ENCODE measurements at places on chromosomes 1 and 21.

DNA sequence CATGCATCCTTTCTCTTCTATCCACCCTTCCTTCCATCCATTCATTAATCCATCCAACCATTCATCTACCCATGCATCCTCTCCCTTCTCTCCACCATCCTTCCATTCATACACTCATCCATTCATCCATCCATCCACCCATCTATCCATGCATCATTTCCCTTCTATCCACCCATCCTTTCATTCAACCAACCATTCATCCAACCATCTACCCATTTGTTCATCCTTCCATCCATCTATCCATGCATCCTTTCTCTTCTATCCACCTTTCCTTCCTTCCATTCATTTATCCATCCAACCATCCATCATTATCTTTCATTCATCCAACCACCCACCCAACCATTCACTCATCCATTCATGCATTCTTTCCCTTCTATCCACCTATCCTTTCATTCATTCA lies 188.4 kb downstream of the NPHP4 start:
- no peak for DNase-seq

- DNase-seq = no peak
Observed at GRCh38 chr1:236297161-236297560, 15.4 kb upstream of the ERO1B start.

DNA sequence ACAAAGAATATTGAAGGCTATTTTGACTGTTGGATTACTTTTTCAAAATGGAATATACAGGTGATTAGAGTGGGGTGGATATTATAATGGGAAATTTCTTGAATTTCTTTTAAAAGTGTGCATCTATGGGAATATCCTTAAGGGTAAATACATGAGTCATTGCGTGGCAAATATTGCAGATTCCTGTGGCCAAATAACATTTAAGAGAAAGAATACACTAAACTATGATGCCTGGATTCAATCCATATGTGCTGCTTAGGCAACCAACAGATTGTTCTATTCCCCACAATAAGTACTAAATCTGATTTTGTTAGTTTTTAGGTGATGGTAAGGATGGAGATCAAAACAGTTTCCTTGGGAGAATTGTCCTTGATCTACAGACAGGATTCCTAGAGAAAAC lies 119.5 kb downstream of the HMCN1 start:
- no peak for DNase-seq

DNA sequence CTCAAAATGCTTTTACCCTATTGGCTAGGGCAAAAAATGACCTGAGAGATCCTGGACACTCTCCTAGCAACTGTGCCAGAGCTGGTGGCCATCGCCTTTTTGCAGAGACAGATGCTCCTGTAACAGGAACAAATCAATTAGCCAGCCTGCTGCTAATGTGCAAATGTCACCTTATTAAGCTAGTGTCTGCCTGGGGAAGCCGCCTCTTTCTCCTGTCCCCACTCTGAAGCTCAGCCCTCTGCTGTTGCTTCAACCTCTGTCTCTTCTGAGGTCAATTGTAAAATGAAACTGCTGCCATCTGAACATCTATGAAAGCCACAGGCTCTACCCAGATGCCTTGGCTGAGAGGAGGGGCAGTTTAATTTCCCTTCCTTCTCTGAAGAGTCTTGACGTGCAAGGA lies 85.5 kb upstream of the CACNA1E start:
- no peak for DNase-seq

GRCh38 chr1:209643285-209644020 lies 8.8 kb downstream of the LAMB3 start:
- no peak for DNase-seq

- no peak for DNase-seq
Observed at GRCh38 chr1:6435129-6435528, 10.6 kb downstream of the ESPN start.

- DNase-seq = no peak
Observed at GRCh38 chr1:39825432-39825941, 36.8 kb upstream of the BMP8B start.

GRCh38 chr1:55400508-55400907 lies 185.3 kb upstream of the USP24 start:
- no peak for DNase-seq

DNA sequence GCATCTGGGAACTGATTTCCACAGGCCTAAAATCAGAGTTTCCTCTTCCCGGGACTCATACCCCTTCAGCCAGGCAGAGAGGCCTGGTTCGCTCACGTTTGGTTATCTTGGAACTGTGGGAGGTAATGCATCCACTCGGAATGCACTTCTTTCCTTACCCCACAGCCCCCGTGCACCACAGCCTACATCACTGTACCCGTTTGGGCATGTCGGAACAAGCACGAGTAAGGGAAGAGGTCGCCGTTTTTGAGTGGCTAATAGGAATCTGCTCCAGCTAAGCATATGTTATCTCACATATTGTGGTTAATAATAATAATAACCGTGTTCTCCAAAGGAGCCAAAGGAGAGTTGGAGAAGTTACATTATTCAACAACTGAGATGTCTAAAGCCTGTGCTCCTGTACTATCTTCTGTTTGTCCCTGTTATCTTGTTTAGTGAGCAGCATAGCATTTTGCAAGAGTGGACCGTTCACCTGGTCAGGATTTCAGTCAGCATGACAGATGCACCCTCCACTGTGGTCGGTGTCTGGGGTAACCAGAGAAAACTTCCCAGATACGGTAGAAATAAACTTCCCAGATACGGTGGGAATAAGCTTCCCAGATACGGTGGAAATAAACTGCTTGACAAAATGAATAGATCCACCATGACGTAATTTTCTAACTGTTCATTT lies 198.6 kb downstream of the SDCCAG8 start:
- no peak for DNase-seq

DNA sequence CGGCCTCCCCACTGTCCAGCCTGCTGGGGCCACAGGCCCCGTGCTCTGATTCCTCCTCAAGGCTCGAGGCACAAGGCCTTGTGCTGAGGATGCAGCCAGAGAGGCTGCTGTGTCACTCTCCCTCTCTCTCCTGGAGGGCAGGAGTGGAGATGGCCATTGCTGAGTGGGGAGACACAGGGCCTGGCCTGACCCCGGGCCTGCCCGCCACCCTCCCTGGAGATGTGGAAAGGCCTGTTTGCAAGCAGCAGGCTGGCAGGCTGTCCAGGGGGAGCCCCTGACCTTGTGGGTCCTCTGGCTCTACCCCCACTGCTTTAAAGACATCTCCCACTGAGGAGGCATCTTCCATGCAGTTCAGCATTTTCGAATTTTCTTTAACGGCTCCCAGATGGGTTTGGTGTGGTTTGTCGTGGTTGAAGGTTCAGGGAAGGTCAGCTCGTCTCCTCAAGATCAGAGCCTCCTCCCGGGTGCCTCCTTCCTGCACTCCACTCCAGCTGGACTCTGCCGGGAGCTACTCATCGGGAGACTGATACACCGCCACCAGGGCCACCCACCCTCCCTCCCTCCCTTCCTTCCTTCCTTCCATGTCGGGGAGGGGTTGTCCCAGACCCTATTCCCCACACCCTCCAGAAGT lies 69.1 kb downstream of the SPSB1 start:
- no peak for DNase-seq

DNA sequence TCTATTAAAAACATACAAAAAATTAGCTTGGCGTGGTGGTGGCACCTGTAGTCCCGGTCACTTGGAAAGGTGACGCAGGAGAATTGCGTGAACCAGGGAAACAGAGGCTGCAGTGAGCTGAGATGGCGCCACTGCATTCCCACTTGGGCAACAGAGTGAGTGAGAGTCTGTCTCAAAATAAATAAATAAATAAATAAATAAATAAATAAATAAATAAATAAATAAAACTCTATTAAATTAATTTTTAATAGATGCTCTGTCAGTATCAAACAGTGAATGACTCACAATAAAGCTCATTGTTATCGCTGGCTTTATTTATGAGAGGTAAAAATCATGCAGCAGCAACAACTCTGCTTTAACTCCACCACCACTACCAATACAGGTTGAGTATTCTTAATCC lies 72.8 kb downstream of the ABL2 start:
- DNase-seq = no peak

GRCh38 chr1:156502391-156502893 lies 1.9 kb upstream of the MEF2D start:
- no peak for DNase-seq

DNA sequence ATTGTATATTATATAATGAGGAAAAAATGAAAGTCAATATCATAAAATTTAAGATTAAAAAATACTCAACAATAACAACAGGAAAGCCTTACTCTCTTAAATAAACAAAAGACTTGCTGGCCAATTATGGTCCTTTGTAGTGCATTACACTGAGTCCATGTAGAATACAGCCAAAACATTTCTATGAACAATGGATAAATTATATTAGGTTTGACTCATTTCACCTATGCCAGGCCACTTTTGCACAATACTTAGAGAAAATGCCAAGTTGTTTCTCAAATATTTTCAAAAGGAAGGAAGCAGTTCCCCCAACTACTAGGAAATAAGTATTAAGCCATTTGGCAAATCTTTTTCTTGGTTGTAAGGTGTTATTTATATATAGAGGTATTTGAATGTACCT lies 19.8 kb upstream of the UCK2 start:
- peak; percentile 29 for DNase-seq

DNA sequence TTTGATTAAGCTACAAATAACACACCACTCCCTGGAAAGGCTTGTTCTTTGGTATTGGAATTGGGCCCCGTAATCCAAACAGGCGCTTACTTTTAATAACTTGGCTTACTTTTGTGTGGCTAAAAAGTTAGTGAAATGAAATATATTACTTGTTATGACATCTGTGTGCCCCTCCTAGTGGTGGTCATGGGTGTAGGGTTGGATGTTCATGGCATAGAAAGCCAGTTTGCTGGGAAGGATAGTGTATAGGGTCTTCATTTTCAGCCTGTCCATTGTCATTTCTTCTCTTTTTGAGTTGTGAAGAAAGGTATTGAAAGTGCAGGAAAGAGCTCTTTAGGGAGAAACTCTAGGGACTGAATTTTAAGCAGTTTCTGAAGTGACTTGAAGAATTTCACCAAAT lies 5.9 kb downstream of the CDC14A start:
- peak; percentile 30 for DNase-seq

- DNase-seq = peak; percentile 33
Observed at GRCh38 chr1:30085811-30086770, 637.3 kb downstream of the MATN1 start.

- peak; percentile 49 for DNase-seq
Observed at GRCh38 chr1:152347116-152347728, 12.6 kb downstream of the FLG2 start.

DNA sequence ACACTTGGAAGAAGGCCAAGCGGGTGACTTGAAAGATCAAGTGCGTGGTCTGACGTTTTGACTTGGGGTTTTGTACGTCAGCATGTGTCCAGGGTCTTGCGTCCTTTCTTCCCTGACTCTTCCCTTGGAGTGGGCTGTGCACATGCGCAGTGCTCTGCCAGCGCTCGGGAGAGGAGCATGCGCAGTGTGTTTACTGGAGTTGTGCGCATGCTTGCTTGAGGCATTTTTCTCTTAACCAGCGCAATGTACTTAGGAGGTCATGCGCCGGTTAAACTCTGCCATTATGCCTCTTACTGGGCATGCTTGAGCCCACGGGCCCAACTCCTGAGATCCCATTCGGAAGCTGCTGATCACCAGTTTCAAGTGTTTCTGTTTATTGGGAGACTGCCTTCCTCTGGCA lies 242.5 kb upstream of the AJAP1 start:
- DNase-seq = no peak

- no peak for DNase-seq
Observed at GRCh38 chr1:89710498-89711139, 77.7 kb downstream of the LRRC8C start.

Data from kidney capillary endothelial cell (primary cell).